Activated CD4-positive, alpha-beta T cell treated with anti-CD3 and anti-CD28 coated beads for 36 hours (primary cell): ENCODE measurements at places on chromosomes 12 and 14. TPM values are rescaled to one million over a fixed set of nuclear protein-coding genes. Genes with fewer than 3 reads are reported as not detected.

DNA sequence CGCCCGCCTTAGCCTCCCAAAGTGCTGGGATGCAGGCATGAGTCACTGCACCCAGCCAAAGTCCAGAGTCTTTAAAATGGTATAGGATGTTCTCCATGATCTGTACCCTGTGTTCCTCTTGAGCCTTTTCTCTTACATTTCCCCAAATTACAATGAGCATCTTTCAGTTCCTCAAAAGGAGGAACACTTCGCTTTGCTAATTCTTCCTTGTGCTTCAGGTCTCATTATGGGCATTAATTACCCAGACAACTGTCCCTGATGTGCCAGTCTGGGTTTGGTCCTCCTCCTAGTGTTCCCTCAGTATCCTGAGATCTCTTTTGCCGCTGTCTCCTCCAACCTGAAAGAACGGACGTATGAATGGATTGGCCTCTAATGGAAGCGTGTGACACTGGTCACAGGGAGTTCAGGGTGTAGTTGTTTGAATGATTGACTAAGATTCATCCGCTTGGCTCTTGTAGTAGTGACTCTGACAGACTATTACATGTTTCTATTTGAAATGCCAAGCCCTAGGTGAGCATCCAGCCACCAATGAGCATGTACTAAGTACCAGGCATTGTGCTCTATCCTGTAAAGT is 8.2 kb downstream of the PRKCH start:
- DNase-seq: no peak

- DNase-seq: peak; percentile 43
These were observed 16.3 kb downstream of the MARK3 start for GRCh38 chr14:103401223-103402214.

Gene RBP5
- not detected for total RNA-seq

Gene UNC79
- total RNA-seq: not detected

GRCh38 chr12:95633732-95634465 is 82.6 kb upstream of the USP44 start:
- DNase-seq: no peak

Gene EPS8
- 2.0 TPM for total RNA-seq

- DNase-seq: peak; percentile 17
These were observed 1.1 kb downstream of the DIP2B start for GRCh38 chr12:50505675-50506530.
